ENCODE measurements at places on chromosomes 6 and 20.

GRCh38 chr20:57287007-57287880 lies 20.8 kb upstream of the BMP7 start:
- no peak for DNase-seq

DNA sequence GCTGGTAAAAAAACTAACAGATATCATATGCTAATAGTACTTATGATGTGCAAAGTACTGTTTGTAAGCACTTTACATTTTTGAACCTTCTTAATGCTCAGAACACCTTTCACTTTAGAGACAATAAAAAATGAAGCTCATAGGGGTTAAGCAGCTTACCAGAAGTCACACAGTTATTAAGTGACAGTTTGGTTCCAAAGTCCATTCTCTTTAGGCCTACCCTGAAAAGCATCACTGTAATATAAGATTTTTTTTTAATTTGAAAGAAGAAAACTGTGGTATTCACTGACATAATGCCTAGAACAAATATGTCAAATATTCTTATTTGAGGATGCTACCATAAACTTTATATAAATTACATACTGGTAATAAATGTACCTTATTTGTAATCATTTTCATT lies 127.6 kb upstream of the RUNX2 start:
- DNase-seq: no peak

GRCh38 chr6:128515550-128516513 lies 4.6 kb downstream of the PTPRK start:
- DNase-seq: no peak

DNA sequence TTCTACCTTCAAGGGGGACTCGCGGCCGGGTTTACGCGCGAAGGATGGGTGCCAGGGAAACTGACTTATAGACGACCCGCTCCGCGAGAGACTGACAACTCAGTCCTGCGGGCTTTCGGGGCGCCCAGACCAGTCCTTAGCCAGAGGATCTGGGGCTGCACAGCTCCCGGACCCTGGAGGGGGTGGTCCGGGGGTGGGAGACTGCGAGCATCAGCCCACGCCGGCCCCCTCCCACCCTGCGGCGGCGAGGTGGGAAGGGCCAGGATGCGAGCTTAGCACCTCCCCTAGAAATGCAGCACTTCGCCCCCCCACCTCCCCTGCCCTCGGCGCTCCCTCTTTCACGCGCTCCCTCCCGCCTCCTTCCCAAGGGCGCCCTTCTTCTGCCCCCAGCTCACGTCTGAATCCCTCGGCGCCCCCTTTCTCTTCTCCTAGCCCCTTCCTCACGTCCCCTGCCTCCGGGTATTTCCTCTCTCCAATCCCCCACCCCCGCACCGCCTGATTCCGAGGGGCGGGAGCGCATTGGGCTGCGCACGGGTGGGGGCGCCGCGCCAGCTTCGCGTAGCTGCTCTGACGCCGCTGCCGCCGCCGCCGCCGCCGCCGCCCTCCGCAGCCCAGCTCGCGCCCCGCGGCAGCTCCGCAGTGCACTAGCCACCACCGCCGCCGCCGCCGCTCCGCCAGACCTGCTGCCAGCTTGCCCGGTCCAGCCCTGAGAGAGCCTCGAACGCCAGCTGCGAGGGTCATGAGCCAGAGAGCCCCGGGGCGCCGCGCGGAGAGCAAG lies at the start of gene SLC32A1:
SLC32A1 (plus strand) TSS at position 639 of the 778 bp plus-strand sequence. CDS start 239 bp downstream, outside the sequence.
- DNase-seq: no peak

DNA sequence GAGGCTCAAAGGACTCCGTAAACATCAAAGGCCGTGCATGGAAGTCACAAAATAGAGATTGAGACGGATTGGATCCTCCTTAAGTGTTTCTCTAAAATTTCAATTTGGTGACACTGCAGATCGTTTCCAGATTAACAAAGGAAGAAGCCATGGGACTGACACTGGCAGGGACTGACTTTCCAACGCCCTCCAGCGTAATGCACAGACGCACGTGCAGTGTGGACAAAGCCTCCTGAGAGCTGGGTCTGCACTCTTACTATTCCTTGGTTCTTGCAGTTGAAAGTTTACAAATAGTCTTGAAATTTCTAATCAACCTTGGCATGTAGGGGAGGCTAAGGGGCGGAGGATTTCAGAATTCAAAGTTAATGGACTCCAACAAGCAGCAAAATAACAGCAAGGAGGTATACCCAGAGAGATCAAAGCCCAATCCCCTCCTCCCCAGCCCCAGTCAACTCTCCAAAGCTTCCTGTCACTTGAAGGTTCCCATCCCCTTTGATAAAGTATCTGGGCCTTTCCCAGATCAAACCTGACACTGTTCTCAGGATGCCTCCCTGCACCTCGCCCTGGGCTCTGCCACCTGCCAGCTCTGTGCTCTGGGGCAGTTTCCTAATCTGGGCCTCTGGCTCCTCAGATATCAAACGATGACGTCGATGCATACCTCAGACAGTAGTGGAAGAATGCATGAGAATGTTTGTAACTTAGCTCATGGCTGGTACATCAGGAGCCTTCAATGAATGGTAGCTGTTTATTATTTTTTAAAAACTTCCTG lies 106.5 kb upstream of the TRAF3IP2 start:
- DNase-seq: no peak

DNA sequence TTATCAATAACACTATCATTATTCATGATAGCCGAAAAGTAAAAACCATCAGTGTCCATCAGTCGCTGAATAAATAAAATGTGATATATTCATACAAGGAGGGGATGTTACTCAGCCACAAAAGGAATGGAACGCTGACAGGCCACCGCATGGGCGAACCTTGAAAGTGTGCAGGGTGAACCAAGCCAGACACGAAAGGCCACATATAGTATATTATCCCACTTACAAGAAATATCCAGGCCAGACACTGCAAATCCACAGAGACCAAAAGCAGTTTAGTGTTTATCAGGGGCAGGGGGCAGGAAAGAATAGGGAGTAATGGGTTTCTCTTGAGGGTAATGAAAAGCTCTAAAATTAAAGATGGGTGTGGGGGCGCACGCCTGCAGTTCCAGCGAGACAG lies 5.7 kb downstream of the SOX18 start:
- DNase-seq: no peak

- DNase-seq: no peak
Measured at GRCh38 chr20:5044075-5044620, 42.8 kb upstream of the SLC23A2 start.

DNA sequence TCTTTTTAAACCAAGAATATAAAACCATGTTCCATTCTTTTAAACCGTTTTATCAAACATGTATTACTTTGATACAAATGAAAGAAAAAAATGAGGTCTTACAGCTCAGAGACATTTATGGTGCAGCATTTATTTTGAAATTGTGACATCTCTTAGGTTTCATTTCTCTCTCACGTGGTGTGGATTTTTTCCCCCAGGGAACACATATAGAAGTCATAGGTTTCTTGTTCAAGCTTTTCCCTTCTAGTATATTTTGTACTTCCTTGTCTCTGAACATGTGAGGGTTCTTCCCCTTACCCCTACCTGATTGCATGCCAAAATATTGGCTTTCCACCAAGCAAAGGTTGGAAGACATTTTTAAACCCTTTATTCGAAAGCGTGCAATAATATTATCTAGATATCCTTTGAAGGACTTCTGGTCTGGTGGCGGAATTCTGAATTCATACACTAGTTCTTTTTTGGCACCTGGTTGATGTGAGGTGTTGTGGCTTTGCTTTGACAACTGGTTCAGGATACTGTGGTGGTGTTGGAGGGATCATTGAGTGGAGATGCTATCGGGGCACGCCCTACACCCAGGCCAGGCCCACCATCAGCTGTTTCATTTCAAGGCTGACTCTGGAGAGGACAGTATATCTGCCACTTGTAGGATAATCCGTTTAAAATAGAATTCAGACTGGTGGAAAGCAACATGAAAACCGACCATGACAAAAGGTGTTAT lies 5.6 kb upstream of the FAM50B start:
- DNase-seq: no peak

GRCh38 chr6:70080443-70081070 lies 214.2 kb downstream of the COL19A1 start:
- no peak for DNase-seq

GRCh38 chr20:50146732-50147662 lies 6.5 kb downstream of the PEDS1 start:
- peak; percentile 83 for DNase-seq

DNA sequence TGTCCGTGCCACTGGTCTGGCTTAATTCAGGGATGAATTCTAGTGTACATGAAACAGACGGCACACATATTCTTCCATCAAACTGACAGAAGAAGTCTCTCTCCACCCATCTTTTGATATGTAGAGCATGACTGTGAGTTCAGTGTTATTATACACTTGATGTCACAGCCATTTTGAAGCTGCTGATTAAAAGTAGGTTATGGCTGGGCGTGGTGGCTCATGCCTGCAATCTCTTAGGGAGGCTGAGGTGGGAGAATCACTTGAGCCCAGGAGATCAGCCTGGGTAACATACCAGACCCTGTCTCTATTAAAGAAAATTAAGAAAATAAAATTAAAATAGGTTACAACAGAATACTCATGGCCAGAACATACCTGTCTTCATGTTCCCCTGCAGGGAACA lies 20.7 kb downstream of the C6orf15 start:
- DNase-seq: no peak
